ENCODE measurements at places on chromosomes 11 and 22.

GRCh38 chr11:110367571-110367970 is 62.2 kb upstream of the FDX1 start:
- DNase-seq: no peak

DNA sequence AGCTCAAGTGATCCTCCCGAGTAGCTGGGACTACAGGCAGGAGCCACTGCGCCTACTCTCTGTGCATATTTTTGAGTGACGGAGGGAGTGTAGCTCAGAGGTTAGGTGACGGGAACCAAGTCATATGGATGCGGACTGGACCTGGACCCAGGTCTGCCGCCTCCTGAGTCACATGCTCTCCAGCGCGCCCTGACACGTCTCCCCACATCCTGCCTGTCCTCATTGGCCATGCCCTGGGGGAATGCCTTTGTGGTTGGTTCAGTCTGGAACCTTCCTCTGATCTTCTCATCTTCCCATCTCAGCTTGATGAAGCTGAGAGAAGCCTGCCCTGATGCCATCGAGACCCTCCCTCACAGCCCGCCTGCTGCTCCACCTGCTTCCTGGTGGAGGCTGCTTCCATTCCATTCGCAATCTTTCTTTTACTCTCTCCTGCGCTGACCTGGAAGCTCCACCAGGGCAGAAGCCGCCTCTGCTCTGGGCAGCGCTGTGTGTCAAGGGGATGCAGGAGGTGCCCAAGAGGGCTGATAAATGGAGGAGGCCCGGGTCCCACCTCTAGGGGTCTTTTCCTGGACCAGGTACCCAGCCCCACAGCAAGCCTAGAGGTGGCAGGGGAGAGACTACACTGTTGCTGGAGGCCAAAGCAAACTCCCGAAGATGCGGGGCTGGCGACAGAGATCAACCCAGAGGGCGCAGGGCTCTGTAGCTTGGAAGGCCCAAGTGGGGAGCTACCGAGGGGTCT is 13.9 kb upstream of the BAIAP2L2 start:
- no peak for DNase-seq

- no peak for DNase-seq
Observed at GRCh38 chr22:17110791-17111550, 10.2 kb downstream of the TMEM121B start.

GRCh38 chr11:2732261-2732939 is 32.6 kb upstream of the KCNQ1OT1 start:
- peak; percentile 64 for DNase-seq

DNA sequence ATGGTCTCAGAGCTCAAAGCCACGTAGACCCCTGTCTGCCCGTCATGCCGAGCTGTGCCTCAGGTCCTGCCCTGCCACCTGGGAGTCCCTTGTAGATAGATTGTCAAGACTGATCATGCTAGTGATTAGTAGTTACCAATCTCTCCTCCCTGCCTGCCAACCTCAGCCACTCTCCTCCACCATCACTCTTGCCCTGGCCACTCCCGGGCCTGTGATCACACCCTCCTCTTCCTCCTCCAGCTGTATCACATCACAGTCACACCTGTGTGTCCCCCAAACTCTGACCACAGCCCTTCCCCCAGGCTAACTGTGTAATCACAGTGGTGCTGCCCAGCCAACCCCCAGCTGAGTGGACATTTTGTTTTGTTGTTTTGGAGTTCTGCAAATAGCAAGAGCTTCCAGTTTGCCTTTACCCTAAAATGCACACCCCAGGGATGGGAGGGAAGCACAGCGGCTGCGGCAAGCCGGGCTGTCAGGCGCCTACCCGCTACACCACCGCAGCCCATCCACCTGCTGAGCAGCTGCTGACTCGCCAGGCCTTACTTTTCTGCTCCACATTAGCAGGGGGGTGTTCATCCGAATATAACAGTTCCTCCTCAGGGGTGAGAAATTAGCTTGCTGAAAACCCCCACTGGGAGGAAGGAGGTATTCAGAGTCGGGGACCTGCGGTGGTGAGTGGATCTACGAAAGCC is 45.8 kb downstream of the LRFN4 start:
- no peak for DNase-seq

DNA sequence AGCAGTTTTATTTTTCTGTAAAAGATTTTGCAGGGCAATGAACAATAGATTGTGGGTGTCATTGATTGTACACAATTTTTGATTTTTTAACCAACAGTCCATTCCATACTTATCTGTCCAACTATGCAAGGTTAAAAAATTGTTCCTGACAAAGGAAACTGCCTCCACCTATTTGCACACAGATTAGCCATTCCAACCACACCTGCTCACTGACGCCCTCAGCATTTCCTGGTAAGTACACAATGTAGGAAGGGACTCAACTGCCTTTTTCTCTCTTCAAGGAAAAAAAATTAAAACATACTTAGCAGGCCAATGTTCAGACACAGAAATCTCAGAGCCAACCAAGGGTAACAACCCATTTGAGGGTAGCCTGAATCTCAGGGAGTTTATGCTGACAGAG is 4.3 kb upstream of the FUT4 start:
- no peak for DNase-seq

GRCh38 chr22:47064416-47064815 is 302.0 kb downstream of the TBC1D22A start:
- DNase-seq: no peak

- DNase-seq: no peak
Observed at GRCh38 chr11:112082729-112083128, 3.8 kb downstream of the TIMM8B start.

- no peak for DNase-seq
Observed at GRCh38 chr11:103844327-103845215, 191.9 kb upstream of the DDI1 start.
